ENCODE measurements at places on chromosomes 1 and 21.

GRCh38 chr1:53391982-53392381, 64.1 kb upstream of the LRP8 start:
- no peak for DNase-seq

DNA sequence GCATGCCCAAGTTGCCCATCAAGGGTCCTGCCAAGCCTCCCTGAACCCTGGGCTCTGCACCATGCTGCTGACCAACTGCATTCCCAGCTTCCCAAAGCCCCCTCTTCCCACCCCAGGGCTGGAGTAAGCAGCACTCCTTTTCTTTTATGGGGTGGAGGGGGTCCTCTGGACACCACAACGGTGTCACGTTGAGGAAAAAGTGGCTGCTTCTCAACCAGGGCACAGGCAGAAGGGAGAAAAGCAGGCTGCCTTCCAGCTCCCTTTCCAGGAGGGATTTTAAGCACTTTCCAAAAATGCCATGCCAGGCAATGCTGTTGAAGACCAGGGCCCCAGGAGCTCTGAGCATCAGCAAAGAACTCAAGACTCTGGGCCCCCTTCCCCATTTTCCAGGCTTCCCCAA, 691 bp downstream of the RIMS3 start:
- no peak for DNase-seq

GRCh38 chr1:88022516-88022915, 661.6 kb upstream of the PKN2 start:
- DNase-seq, result no peak

DNA sequence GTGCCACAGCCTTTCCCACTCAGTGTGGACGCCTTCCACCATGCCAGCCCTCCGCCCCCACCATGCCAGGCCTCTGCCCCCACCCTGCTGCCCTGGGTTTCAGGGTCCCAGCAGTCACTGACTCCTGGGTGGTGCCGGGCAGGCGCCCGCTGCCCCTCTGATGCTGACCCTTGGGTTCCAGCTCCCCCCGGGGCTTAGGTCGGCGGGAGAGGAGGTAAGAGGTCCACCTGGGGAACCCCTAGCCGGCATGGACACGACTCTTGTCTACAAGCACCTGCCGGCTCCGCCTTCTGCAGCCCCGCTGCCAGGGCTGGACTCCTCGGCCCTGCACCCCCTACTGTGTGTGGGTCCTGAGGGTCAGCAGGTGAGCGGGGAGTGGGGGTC, 7.0 kb upstream of the PFKL start:
- no peak for DNase-seq

DNA sequence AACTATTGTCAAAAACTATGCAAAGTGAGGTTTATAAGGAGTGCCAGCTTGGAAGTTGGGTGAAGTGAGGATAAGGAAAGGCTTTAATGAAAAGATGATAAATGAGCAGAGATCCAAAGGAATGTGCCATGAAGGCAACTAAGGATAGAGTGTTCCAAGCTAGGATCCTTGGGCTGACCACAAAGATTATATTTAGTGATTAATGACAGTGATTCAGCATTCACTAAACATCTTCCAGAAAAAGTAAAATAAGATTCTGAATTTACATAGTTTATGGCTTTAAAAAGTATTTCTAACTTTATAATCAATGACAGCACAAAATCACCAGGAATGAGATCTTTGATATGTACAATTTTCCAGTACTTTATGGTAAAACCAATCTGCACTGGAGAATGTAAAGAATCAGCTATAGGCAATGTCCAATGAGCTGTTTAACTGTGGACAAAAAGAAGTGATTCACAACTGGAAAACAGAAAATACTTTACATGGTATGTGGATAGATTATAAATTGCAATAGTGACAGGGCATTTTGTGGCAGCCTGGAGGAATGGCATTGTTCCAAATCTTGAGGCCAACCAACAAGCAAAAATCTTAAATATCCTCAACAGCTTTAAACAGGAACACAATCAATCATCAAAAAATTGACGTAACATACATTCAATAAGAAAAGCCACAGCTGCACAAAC, 91.2 kb upstream of the KCTD3 start:
- no peak for DNase-seq

- no peak for DNase-seq
Measured at GRCh38 chr1:154403261-154403943, 1.7 kb upstream of the IL6R start.
